ENCODE measurements at places on chromosomes 13 and 19.

DNA sequence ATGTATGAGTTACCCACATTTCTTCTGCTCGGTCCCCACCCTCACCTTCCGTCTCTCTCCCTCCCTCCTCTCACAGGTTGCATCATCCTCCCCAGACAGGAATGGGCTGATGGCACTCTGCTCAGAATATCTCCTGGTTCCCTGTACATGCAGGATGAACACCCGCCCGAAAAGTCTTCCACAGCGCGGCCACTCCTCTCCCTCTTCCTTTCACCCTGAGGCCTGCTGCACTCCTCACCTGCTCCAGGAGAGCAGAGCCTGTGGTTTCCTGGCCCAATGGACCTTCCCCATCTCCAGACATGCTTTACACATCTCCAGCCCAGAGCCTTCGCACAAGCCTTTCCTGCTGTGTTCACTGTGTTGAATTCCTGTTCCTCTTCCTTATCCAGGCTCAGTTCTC is 40.9 kb downstream of the GSX1 start:
- no peak for DNase-seq

GRCh38 chr19:6181119-6181518 is 45.7 kb downstream of the ACSBG2 start:
- DNase-seq, result no peak

DNA sequence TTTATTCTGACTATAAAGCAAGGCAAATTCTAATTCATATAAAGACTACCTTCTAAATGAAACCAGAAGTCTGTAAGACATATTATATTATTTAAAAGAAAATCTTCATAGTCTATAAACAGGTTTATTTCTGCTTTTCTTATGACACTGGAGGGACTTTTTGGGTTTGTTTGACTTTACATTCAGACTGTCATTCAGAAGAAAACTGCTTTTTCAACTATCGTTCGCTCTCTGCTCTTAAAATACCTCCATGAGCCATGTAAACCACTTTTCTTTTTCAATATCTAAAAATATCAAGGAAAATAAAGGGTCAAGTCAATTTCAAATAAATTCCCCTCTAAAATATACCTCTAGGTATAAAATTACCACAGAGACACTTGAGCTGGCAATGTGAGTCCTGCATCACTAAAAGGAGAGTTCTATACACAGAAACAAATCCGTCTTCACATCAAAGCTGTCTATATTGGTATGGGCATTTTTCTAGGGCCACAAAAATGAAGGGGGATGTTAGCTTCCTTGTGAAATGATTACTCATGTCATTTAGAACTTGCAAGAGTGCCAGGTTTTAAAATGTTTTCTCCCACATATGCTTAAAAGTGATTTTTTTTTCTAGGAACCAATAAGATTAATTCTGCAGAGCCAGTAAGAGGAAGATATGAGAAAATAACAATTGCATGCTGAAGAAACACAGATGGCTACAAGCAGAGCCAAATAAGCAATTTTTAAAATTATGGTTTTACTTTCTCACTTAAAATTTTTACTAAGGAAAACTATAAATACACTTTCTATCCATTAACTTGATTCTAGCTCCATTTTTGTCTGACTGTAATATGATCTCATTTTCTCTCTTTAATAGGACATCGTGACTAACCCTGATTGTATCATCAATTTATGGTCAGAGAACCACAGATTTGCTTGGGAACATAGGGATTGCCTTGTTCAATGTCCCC is 181.8 kb downstream of the TBC1D4 start:
- DNase-seq, result no peak

- peak; percentile 100 for DNase-seq
These were observed at the start of gene TRIM28 for GRCh38 chr19:58543826-58544590. TRIM28 (plus strand) TSS chr19:58544064; CDS start chr19:58544758, 694 bp downstream.

GRCh38 chr13:99086267-99087097 is 108.6 kb upstream of the DOCK9 start:
- peak; percentile 66 for DNase-seq

GRCh38 chr19:17765069-17765618 is 13.9 kb downstream of the FCHO1 start:
- no peak for DNase-seq

- DNase-seq, result no peak
These were observed 15.4 kb downstream of the TLE5 start for GRCh38 chr19:3046698-3047495.

- no peak for DNase-seq
These were observed 10.2 kb upstream of the EID2 start for GRCh38 chr19:39550197-39550596.

GRCh38 chr19:10069046-10069445 is 17.1 kb upstream of the SHFL start:
- no peak for DNase-seq

GRCh38 chr19:13055213-13056051 is 47.2 kb downstream of the LYL1 start:
- no peak for DNase-seq

DNA sequence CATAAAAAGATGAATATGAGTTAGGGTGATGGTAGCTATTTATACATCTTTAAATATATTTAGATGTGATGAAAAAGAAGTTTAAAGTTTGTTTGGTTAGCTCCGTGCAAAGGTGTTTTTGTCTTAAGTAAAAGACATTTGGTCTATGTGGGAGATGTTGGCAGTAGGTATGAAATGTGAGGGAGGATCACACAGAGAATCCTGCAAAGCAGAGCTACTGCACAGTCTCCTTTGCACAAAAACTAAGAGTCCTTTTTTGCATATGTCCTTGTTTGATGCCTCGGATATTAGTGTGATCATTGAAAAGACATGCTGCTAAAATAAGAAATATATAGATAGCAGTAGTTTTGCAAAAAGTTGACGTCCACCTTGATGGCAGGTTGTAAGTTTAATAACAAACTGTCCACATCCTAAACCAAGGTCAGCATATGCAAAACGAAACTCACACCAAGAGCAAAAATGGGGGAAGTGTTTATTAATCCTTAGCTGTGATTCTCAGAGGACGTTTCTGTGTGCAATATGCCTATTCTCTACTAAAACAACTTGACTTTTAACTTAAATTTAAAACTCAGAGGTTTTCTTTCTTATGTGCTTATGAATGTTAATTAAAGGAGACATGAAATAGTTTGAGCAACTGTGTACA is 870.1 kb downstream of the PCDH9 start:
- DNase-seq, result no peak

DNA sequence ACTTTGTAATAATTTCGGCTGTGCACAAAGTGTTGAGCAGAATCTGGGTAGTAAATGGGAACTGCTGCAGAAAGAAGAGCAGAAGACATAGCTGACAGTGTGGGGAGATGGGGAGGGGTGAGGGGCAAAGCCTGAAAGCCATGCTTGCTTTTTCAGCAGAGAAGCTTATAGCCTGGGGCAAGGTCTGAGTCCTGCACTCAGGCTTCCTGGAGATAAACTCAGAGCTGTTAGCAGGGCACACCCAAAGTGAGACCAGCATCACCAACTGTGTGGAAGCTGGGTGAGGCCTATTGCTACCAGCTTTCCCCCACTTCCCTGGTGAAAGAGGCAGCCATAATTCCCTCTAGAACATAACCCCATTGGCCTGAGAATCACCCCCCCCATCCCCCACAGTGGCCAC is 15.6 kb upstream of the LHFPL6 start:
- DNase-seq, result no peak

GRCh38 chr13:53064731-53065130 is 36.1 kb downstream of the OLFM4 start:
- DNase-seq, result no peak

DNA sequence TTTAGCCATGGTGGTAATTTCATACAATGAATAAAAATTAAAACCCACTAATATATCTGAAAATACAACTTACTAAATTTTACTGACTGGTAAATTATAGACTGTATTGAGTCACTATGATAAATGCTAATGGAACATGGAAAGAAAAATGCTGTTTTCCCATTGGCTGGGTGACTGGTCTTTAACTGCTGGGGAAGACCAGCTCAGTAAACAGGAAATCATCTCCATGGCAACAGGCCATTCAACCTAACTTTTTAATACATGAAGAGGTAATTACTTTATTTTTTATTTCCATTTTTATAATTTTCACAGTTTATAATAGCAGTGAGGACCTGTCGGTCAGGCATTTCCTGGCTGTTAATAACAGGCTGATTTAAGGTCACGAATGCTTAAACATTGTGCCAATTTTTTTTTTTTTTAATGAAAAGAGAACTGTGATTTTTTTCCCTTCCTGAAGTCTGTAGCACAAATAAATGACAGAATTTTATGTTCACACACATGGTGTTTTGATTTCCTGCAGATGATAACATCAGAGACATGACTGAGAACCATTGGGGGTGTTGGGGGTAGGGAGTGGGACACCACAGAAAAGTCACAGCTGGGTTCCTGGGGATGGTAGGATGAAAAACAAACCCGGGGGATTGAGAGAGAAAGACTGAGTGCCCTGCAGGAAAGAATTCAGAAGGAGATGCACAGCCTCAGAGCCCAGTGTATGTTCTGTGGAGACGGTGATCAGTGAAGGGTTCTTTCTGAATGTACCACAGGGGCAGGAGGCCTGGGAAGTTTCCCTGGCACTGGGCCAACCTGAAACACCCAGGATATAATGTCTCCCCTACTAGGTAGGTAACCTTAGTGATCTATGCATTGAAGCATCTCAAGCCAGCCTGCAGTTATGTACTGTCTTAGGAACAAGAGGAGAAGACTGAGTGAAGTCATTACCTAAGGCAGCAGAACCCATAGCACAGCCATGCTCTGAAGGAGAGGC is 297.1 kb downstream of the COG6 start:
- no peak for DNase-seq

- DNase-seq, result no peak
These were observed 26.2 kb downstream of the FREM2 start for GRCh38 chr13:38713046-38713445.

DNA sequence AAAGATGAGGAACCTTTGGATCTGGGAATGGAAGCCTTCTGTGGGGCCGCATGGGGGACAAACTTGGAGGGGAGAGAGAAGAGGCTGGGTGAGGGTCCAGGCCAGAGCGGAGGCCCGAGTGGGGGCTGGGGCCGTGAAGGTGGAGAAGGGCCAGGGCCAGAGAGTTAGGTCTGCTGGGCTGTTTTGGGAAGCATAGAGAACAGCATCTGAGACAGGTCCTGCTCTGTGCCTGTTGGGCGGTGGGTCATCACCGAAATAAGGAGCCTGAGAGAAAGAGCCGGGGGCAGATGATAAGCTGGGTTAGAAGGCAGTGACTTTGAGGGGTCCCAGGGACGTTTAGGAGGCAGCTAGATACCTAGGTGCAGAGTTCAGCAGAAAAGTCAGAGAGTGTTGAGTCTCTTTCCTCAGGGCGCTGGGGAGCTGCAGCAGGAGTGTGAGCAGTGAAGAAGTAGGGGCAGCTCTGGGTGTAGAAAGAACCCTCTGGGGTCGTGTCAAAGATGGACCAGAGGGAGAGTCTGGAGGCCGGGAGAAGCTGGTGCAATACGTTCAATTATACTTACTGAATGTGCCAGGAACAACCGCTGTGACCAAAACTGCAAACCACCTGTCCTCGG is 2.7 kb downstream of the SPACA6 start:
- DNase-seq, result no peak

DNA sequence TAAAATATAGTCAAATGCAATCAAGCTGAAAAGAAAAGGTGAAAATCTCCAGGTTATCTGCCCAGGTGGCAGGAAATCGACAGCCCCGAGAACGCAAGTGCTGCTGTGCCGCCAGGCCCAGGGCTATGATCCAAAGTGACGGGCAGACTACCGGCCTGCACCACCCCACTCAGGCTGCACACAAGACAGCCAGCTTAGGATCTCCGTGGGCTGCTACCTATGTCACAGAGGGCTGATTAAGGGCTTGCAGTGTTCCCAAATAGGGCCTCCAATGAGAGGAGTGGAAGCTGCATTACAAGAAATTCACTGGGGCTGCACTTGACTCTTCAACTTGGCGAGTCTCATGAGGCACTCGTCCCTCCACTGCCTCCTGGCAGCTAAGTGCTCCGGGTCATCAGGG is 121.8 kb downstream of the CRYL1 start:
- DNase-seq, result no peak

GRCh38 chr19:18659281-18660050 is 22.6 kb downstream of the KLHL26 start:
- DNase-seq, result no peak

DNA sequence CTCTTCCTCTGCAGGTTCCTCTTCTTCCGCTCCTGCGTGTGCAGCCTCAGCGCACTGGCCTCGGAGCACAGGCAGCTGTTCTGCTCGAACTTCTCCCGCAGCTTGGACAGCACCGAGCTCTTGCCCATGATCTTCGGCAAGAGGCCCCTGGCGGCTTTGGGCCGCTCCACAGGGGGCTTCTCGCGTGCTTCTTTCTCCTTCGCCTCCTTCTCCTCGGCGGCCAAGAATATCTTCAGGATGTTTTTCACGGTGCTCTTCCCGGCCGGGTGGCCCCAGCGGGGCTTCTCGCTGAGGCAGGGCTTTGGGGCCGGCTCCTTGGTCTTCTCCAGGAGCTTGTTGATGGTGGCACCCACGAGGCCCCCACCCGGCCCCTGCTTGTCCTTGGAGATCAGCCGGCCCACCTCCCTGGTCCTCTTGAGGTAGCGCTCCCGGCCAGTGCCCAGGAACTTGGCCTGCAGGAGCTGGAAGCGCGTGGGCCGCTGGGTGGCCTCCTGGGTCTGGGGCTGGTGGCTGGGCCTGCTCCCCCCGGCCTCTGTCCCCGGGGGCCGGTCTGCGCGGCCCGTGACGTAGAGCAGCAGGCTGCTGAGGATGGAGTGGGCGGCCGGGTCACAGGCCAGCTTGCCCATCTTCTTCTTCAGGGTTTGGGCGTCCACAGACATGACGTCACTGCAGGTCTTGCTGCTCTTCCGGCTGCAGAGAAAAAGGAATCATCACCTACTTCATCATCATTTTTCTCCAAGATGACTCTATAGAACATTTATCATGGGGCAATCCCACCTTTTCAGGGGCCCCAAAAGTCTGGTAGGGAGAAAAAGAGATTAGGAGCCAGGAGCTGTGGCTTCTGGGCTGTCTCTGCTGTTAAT is 43.8 kb upstream of the GRTP1 start:
- DNase-seq, result no peak

- no peak for DNase-seq
These were observed 145.0 kb downstream of the ABCC4 start for GRCh38 chr13:95156208-95156607.

DNA sequence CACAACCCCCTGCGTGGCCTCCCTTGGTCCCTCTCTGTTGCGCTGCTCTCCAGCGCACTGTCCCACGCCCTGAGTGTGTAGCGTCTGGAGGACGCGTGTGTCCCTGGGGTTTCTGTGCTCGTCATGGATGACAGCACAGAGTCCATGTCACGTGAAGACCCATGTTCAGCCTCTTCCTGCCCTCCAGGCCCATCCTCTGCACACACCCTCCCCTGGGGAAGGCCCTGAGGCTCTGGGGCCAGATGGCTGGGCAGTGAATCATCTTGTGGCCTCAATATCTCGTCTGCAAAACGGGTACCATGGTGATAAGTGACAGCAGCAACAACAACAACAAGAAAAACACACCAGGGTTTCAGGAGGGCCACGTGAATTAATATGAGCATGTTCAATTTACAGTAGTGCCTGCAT is 71.5 kb upstream of the ARHGEF7 start:
- no peak for DNase-seq

- no peak for DNase-seq
These were observed 5.6 kb downstream of the PNKP start for GRCh38 chr19:49861541-49862378.

DNA sequence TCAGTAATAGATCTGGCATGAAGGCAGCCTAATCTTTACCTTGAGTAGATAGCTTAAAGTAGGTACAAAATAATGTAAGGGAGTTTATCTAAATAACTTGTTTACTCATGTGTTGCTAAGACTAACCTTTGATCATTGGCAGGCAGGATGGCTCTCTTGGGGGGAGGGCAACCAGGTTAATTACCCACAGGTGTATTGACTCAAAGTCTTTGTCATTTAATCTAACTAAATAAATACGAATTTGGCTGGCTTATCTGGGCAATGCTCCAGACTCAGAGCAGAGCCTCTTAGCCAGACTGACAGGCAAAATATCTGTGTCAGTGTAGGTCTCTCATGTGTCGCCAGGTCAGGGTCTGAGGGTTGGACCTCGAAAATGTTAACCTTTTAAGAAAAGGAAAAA is 283.4 kb upstream of the KLHL1 start:
- DNase-seq, result no peak
